ENCODE measurements at places on chromosomes 7 and 10.
A peak's percentile ranks its signal among the peaks of the same experiment; 100 is the strongest.

DNA sequence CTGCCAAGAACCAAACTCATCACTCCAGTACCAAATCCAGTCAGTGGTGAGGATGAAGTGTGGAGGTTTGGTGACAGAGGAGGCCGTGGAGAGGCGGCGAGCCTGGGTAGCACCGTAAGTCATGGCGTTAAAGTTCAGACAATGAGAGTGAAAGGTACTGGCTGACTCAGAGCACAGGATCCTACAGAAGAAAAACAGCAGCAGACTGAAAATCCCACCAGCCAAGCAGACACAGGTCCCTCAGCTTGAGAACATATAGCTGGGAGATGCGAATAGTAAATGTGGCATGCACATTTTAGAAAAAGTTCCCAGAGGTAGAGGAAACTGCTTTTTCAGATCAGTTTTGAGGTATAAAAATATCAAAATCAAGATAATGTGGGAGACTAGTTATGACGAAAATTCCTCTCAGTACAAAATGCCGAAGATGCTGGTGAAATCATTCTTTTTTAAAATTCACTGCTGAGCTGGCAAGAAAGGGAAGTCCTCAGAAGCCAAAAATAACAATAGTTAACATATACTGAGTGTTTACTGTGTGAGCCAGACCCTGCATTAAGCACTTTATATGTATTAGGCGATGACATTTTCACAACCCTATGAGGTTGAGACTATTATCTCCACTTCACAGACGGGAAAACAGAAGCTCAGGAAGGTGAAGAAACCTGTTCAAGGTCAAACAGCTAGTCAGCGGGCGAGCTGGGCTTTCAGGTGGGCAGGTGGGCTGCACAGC, 20.9 kb downstream of the PARP12 start:
- peak; percentile 50 for DNase-seq

- no peak for DNase-seq
Measured at GRCh38 chr7:94135180-94135579, 131.0 kb upstream of the BET1 start.

DNA sequence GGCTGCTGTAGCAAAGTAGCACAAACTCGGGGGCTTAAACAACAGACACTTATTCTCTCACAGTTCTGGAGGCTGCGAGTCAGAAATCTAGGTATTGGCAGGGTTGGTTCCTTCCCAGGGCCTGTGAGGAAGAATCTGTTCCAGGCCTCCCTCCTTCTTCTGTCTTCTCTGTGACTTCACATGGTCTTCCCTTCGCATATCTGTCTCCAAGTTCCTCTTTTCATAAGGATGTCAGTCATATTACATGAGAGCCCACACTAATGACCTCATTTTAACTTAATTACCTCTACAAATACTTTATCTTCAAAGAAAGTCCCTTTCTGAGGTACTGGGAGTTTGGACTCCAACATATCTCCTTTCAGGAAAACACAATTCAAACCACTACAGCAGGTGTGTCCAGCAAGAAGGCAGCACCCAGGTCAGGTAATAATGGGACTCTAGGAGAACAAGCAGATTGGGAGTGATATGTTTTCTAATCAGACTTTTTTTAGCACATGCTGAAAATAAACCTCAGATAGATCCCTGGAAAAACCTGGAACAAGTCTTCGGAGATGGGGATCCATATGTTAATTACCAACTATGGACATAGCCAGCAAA, 11.7 kb downstream of the CREB5 start:
- no peak for DNase-seq

DNA sequence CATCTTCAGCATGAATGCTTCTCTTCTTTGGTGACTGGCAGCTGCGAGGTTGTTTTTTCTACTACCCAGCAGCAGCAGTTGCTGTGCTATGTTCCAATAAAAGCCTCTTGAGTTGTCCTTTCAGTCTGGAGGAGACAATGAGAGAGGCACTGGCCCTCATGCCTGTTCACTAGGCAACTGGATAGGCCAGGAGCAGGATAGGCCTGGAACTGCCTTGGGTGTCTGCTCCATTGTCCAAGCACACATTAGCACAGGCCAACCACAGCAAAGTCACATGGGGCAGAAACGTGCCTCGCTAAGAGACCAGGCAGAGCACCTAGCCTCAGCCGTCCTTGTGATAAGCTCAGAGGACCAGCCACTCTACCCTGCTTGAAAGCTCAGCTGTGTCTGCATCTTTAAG, 76.9 kb upstream of the PDCD4 start:
- no peak for DNase-seq

DNA sequence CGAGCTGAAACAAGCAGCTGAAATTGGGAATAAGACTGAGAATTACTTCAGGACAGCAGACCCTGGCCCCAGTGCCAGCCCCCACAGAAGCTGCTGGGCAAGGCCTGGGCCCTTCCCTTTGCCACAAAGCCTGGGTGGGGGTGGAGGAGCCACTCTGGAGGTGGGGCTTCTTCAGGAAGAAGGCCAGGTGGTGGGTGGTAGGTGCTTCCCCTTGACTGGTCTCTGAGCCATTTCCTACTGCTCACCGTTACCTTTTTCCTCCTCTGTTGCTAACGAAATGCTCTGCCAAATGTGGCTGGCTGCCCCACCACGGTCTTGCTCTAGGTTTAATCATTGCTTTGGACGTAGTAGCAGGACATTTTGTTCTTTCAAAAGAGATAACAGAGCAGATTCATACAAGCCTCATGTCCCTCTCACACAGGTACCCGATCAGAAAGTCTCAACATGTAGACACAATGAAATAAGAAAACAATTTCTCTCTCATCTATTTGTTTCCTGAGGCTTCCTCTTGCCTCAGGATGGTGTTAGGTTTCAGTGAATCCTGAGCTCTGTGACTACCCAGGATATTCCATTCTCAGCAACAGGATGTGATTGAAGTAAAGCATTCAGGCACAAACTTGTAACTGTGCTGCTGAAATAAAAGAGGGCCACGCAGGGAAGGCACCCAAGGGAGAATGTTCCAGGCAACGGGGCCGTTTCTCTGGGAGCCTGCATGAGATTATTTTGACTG, 66.5 kb downstream of the WDR11 start:
- DNase-seq, result no peak

DNA sequence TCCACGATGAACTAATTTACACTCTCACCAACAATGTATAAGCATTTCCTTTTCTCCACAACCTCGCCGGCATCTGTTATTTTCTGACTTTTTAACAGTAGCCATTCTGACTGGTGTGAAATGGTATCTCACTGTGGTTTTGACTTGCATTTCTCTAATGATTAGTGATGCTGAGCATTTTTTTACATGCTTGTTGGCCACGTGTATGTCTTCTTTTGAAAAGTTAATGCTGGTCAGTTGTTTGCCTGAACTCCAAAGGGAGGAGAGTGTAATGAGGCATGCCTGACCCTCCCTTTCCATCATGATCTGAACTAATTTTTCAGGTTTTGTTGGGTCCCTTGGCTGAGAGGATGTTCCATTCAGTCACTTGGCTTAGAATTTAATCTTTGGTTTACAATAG, 50.7 kb upstream of the SVIL start:
- DNase-seq, result no peak

- peak; percentile 74 for DNase-seq
Measured at GRCh38 chr10:44386546-44387052, 1.7 kb upstream of the CXCL12 start.
